ENCODE measurements at places on chromosomes 4 and X. TPM values are rescaled to one million over a fixed set of nuclear protein-coding genes. Genes with fewer than 3 reads are reported as not detected.

TCEANC gene
- total RNA-seq = 1.3 TPM

CSAG2 gene
- not detected for total RNA-seq

- no peak for DNase-seq
These were observed 5.9 kb upstream of the UTP14A start for GRCh38 chrX:129900054-129900453.

GRCh38 chr4:29304595-29304994 is 1415.6 kb upstream of the PCDH7 start:
- DNase-seq = no peak

DNA sequence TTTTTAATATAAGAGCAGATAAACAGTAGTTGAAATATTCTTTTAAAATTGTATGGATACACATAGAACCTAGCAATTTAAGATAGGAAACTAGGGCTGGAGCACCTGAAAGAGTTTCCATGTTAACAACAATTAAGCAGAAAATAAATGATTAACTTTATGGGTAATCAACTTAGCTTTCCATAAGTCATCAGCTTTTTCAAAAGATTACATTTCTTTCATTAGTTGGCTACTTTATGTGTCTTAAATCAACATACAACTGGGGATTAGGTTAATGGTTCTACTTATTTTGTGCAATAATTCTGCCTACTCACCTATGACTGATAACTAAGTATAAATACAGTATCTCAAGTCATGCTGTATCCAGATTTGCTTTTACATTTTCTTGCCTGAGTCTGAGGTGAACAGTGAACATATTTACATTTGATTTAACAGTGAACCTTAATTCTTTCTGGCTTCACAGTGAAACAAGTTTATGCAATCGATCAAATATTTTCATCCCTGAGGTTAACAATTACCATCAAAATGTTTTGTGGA is at the start of gene ANXA10:
Gene ANXA10, plus strand, starts transcription at position 362 of the 537 bp plus-strand sequence. Its CDS starts 164 bp downstream, at position 526.
- DNase-seq = no peak

DNA sequence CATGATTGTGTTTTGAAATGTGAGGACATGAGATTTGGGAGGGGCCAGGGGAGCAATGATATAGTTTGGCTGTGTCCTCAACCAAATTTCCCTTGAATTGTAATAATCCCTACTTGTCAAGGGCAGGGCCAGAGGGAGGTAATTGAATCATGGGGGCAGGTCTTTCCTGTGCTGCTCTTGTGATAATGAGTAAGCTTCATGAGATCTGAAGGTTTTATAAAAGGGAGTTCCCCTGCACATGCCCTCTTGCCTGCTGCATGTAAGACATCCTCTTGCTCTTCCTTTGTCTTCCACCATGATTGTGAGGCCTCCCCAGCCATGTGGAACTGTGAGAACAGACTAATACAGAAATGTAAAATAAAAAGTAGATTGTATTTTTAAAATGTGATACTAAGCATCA is 1294.9 kb downstream of the ADGRL3 start:
- no peak for DNase-seq

- no peak for DNase-seq
These were observed 516.3 kb downstream of the ZIC3 start for GRCh38 chrX:138082251-138082650.

- DNase-seq = no peak
These were observed 38.1 kb downstream of the RNF212 start for GRCh38 chr4:1075225-1075624.

Data from esophagus squamous epithelium (tissue), 5 donors.